NCI-H1417 (cell line): ENCODE measurements at places on chromosomes 6 and 20.
A peak's percentile ranks its signal among the peaks of the same experiment; 100 is the strongest.

GRCh38 chr6:31663126-31663960 is 1.5 kb downstream of the GPANK1 start:
- DNase-seq = no peak

- no peak for DNase-seq
Measured at GRCh38 chr20:17542993-17543412, 11.8 kb upstream of the BFSP1 start.

DNA sequence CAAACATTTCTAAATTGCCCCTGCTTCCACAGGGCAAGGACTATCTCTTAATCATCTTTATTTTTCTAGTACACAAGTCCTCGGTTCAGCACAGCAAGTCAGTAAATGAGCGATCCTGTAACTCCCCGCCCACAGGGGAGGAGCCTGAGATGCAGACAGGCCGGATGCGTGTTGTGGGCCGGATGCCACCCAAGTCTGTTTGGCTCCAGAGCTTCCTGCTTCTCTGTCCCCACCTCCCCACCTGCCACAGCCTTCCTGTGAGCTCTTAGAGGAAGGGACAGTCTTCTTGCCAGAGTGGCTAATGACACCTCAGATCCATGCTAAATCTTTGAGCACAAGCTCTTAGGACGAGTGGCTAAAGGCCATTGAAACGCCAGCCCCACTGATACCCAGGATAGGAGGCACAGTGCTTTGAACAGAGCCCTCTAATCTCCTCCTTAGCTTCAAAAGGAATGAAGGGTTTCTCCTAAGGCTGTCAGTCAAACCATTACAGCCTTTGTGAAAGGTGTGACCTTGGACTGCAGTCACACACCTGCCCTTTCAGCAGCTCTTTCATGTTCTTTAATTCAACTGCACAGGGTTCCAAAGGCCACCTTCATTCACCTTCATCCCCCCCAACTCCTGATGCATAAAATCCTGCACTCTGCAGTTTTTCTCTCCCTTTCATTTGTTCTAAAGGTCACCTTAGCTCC is 264.3 kb downstream of the TFAP2C start:
- DNase-seq = peak; percentile 3

GRCh38 chr6:3612341-3613041 is 139.0 kb downstream of the PXDC1 start:
- peak; percentile 81 for DNase-seq

- no peak for DNase-seq
Measured at GRCh38 chr6:82208913-82209312, 38.6 kb downstream of the IBTK start.

DNA sequence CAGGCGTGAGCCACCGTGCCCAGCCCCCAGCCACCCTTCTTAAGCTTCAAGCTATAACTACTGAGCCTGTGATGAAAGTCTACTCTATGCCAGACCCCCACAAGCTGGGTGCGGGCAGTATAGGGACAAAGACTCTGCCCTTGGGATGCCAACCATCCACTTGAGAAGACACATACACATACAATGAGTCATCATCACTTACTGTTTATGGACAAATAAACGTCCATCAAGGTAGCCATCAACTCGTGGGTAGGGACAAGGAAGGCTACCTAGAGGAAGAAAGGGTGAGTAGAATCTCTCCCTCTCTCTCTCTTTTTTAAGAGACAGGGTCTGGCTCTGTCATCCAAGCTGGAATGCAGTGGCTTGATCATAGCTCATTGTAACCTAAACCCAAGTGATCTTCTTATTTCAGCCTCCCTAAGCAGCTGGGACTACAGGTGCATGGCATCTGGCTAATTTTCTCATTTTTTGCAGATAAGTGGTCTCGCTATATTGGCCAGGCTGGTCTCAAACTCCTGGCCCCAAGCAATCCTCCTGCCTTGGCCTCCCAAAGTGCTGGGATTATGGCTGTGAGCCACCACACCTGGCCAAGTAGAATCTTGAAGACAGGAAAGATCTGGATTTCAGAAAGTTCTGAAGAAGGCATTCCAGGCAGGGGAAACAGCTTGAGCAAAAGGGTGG is 2.6 kb upstream of the TP53INP2 start:
- no peak for DNase-seq

DNA sequence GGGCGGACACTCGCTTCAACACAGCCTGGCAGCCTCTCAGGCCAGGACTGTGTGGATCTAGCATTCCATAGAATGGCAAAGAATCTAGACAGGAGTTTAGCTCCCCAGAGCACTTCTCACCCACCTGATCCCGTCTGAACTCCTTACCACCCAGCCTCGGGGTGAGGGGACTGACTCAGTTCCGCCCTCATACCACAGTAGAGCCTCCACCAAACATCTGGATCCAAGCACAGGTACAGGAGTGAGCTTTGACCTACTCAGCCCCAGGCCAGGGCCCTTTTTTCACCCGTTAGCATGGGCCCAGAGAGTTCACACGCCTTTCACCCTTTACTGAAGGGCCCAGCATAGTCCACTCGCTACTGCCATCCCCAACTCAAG is 715 bp downstream of the PSMF1 start:
- no peak for DNase-seq

DNA sequence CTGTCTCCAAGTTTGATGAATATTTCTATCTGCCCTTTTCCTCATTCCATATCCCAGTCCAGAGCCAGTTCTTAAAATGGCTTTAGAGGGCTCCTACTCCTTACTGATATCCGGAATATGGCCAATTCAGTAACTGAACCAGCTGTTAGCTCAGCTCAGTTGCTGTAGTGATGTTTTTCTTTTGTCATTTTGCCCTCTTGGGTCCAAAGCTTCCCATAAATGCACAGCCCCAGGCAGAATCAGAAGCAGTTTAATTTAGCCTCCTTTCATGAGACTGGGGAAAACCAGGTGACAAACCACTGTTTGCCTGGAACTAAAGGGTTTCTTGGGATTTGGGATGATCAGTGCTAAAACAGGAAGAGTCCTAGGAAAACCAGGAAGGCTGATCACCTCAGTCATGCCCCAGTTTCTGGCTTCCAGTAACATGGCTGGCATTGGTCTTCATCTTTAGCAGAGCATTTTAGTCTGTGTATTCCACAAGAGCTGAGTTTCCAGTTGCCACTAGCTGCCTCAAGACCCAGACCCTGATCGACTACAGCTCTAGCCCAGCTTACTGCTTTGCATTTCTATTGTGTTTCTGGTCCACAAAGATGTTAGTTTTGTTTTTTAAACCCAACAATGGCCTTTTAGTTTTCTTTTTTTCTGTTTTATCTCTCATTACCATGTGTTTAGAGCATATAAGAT is 40.6 kb upstream of the REV3L start:
- no peak for DNase-seq

DNA sequence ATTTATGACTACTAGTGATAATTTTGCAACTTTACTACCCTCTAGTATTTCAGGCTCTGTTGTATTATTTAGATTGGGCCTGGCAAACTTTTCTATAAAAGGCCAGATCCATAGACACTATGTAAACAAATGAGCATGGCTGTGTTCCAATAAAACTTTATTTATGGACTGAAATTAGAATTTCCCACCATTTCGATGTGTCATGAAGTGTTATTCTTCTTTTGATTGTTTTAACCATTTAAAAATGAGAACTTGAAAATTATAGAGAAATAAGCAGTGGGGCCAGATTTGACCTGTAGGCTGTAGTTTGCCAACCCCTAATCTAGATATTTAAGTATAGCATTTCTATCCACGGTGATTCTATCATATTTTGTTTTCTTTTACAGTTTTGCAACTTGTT is 61.5 kb upstream of the TFB1M start:
- DNase-seq = no peak

GRCh38 chr6:3457710-3458602 is 1.1 kb upstream of the SLC22A23 start:
- peak; percentile 56 for DNase-seq

DNA sequence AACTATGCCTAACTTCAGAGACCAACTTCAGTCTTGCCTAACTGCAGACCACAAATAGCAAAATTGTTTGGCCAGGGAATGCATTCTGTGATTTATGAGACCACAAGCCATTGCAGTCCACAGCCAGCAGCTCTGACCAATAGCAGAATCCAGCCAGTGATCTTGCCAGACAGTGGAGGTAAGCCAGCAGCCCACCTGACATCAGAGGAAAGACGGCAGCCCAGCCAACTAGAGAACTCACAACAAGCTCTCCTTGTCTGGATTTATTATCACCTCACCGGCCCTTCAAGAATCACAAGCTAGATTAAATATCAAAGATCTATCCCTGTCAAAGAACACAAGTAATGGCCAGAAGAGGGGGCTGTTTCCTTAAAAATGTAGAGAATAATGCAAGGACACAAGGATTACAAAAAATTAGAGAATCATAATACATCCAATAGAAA is 66.5 kb upstream of the SLC35F1 start:
- DNase-seq = peak; percentile 48

DNA sequence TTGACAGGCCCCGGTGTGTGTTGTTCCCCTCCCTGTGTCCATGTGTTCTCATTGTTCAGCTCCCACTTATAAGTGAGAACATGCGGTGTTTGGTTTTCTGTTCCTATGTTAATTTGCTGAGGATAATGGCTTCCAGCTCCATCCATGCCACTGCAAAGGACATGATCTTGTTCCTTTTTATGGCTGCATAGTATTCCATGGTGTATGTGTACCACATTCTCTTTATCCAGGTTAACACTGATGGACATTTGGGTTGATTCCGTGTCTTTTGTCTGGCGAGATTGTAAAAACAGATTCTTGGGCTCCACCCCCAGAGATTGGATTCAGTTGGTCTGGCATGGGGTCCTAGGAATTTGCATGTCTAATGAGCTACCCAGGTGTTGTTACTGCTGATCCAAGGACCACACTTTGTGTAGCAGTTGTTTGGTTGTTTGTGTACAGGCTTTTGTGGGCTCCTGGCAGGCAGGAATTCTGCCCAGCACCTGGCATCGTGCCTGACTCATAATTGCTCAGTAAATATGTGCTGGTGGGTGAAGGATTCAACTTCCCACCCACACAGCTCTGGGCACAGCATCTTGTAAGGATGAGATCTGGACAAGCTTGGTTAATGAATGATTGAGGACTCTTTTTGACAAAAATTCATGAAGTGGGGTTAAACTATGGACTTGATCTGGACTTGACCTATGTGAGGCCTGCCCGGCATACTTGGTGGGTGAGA is 5.2 kb downstream of the TOX2 start:
- DNase-seq = peak; percentile 15

DNA sequence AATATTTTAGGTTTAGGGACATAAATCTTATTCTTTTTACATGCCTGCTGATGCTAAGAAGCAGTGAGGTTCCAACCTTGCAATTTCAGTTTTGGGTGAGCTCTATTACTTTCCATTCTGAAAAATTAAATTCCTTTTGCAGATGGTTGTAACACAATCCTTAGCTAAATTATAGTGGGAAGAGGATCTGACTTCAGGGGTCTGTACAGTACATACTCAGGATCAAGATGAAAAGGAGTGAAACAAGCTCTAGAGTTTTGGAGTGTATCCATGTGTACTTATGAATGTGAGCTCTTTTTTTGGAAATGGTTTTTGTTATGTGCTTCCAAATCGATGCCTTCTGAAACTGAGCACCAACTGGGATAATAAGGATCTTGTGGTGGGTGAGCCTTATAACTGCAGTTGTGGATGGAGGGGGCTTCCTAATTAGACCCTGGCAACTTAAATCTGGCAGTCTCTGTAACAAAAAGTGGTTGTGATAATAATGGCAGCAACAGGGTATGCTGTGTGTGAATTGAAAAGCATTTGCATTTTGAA is 218.8 kb upstream of the MAP3K7 start:
- no peak for DNase-seq

GRCh38 chr20:56358070-56358469 is 704 bp upstream of the FAM210B start:
- no peak for DNase-seq

DNA sequence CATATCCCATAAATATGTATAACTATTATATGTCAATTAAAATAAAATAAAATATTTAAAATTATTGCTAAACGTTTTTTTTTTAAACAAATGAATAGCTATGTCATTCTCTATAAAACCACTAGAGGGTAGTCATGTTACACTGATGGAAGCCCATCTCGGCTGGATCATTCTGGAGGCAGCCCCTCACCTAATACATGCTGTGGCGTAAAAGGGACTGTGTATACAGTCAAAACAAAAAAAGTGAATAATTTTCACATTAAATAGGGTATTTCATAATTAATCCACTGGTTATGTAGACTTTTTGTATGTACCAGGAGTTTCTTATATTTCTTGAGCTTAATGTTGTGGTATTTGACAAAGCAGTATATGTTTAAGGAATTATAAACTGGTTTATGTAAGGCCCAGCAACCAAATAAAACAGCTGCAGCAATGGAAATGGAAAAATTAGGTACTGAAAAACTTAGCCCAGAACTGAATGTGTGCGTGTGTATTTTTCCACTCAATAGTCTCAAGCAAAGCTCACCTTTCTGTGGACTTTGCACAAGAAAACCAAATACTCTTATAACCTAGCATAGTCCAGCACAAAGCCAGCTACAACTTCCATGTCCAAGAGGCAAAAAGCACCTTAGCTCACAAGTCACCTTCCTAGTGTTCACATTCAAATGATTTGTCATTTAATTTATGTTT is 81.7 kb downstream of the COL9A1 start:
- peak; percentile 25 for DNase-seq

DNA sequence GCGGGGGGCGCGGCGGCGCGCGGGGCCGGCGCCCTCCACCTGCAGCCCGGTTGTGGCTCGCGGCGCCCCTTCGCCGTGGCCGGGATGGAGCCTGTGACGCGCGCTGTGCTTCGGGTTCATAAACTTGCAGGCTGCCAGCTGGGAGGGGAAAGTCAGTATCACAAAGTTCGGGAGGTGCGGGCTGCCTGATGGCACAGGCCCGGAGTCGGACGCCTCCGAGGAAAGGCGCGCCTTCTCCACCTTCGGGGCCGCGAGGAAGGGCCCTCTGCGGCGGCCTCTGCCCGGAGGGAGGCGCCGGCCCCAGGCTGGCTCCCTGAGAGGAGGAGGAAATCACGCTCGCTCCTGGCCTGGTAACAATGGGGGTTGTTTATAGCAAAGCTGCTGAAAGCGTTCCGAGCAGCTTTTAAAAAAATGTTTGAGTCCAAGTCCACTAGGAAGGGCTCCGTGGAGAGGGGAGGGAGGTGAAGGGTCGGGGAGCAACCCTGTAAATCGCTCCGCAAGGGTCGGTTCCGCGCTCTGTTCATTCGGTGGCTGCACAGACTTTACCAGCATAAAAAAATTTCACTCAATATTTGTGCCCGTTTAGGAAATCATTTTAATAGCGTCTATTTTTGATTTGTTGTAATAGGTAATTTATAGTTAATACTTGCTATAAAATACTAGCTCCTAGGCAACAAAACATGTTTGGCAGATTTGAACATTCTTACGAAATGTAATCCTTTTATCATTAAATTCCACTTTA is 1.0 kb downstream of the AFDN start:
- DNase-seq = peak; percentile 80
